ENCODE measurements at places on chromosomes 13 and 19.
A peak's percentile ranks its signal among the peaks of the same experiment; 100 is the strongest.

GRCh38 chr13:27425918-27426630 is 1.7 kb downstream of the GTF3A start:
- DNase-seq: peak; percentile 96

DNA sequence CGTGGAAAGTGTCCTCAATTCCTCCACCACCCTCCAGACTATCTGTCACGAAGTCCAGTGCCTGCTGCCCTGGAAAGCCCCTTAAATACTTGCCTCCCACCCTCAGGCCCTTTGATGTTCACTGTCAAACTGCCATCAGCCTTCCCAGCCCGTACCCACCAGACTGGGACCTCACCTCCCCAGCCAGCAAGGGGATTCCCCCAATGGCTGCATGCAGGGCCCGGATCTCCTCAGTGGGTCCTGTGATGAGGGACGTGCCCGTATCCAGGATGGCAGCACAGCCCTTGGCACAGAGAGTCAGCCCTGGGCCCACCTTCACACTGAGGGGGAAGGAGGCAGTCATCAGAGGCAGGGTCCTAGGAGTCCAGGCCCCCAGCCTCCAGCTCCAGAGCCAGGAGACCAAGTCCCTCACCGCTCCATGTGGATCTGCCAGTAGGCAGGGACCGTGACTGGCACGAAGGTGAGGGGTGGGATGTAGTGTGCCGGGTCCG is 6.1 kb downstream of the NAPSA start:
- no peak for DNase-seq

GRCh38 chr13:26377038-26377437 is 123.1 kb downstream of the CDK8 start:
- no peak for DNase-seq

GRCh38 chr13:74040200-74040599 is 94.0 kb downstream of the KLF12 start:
- DNase-seq: peak; percentile 2

- DNase-seq: peak; percentile 10
Measured at GRCh38 chr13:24746618-24747247, 17.2 kb upstream of the RNF17 start.

- DNase-seq: no peak
Measured at GRCh38 chr13:29749401-29750182, 100.8 kb downstream of the UBL3 start.

DNA sequence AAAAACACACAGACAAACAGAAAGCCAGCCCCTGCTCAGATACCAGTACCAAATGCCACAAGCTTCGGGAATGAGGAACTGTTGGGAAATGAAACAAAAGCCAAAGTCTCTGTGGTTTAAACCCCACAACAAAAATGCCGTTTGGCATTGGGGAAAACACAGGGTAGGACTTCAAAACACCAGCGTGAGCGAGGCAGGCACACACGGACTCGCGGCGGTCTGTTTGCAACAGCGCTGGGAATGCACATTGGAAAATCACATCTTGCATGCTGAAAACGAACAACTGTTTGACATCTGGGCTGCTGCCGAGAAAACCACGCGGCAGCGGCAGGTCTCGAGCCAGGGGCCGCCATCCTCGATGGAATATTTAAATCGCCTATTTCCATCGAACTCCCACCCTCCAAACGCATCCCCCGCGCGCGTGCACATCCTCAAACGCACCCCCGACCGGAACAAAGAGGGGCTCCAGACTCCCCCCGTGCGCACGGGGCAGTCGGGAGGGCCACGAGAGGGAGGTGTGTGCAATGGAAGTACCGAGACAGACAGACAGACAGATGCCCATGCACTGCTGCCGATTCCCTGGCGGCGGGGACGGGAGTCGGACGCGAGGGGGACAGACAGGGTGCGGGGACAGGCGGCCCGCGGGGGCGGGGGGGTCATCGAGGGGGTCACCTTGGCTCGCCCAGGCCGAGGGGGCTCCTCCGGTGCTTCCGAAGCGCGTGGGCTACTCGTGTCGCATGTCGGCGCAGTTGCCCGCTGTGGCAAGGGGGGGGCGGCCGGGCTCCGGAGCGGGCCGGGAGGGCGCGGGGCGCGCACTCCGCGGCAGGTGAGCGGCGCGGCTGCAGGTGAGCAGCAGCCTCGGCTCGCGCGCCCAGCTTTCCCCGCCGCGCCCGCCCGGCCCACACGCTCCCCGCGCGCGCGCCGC is at the start of gene GPR12:
Gene GPR12 (minus strand): TSS at position 880 of the 925 bp plus-strand sequence. CDS start 959 bp downstream, outside the sequence.
- peak; percentile 61 for DNase-seq

Measured in MV-4-11 (cell line).